ENCODE measurements at places on chromosomes 2 and 18. TPM values are rescaled to one million over a fixed set of nuclear protein-coding genes. Genes with fewer than 3 reads are reported as not detected.
A peak's percentile ranks its signal among the peaks of the same experiment; 100 is the strongest.

DNA sequence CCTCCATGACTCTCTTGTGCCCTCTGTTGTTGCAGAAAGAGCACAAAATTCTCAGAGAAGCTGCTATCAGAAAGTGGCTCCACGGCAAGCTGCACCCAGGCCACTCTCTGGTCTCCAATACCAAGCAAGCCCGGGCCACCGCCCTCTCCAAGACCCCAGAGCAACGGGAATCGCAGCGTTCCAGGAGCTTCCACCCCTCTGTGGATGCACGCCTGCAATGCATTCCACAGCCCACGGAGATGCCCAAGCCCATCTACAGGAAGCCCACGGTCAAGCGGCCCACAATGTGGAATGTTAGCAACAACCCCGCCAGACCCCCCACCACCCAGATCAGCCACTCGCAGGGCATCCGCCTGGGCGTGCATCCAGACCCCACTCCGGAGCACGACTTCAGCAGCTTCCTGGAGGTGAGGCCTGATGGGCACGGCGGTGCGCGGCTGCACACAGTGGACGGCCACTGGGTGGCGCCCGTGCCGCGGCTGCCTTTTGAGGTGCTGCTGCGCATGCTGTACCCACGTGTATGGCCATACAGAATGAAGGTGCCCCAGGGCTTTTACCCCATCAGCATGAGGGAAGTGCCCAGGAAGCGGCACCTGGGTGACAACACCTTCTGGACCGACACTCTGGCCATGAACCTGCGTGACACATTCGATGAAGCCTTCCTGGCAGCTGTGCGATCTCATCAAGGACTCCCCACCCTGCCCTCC lies 6.3 kb downstream of the ANKRD53 start:
- peak; percentile 79 for DNase-seq

GRCh38 chr18:58838165-58838860 lies 26.4 kb upstream of the ZNF532 start:
- no peak for DNase-seq

The MYO1B gene
- total RNA-seq: 2.5 TPM

The L3MBTL4 gene
- not detected for total RNA-seq

GRCh38 chr2:232901736-232902578 lies 31.9 kb downstream of the SNORC start:
- peak; percentile 49 for DNase-seq

DNA sequence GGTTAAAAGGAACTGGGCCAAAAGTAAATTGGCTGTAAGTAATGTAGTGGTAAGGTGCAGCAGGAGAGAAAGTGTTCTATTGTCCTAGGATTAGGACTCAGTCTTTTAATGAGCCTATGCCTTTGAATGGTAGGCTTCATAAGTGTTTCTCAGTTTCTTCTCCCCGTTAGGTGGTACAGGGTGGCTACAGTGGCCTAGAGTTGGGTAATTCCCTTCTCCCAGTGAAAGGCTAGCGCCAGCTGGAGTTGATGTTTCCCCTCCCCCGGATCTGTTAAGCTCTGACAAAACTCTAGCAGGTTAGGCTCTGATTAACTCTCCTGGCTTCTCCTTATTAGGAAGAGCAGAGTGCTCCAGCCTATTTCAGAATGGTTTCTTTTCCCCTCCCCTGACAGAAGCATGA lies 127.7 kb downstream of the DNAH6 start:
- DNase-seq: no peak

GRCh38 chr2:88600038-88600465 lies 27.2 kb downstream of the EIF2AK3 start:
- peak; percentile 82 for DNase-seq

DNA sequence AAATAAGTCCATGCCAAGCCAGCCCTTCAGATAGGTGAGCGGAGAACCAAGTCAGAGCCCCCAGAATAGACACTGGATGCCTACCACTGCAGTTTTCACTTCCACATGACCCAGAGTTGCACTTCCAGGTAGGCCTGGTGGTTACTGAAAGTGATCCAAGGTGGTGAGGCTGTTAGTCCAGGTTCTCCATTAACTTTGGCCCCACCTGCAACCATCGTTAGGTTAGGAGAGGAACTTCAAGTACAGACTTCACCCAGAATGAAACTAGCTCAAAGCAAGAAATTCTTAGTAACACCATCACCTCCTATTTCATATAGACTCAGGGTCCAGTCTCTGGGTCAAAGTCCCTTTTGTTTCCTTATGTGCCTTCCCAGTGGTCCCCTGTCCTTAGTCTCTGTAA lies 293.1 kb upstream of the ID2 start:
- peak; percentile 52 for DNase-seq

DNA sequence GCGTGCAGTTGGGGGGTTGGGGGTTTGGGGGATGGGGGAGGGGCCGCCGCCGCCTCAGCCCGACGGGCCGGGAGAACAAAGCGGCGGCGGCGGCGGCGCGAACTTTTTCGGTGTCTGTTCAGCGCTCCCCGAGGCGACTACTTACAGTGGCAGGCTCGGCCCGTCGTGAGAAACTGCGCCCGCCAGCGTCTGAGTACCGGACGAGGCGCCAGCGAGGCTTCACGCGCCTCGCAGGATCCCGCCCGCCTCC lies 172 bp downstream of the PRKD3 start:
- DNase-seq: peak; percentile 68

The TDRD15 gene
- not detected for total RNA-seq

Measured in HT-29 (cell line).